Fibroblast of skin of back (primary cell): ENCODE measurements at places on chromosomes 3 and 15.
A peak's percentile ranks its signal among the peaks of the same experiment; 100 is the strongest.

- no peak for DNase-seq
Observed at GRCh38 chr3:122468896-122469533, 45.7 kb downstream of the KPNA1 start.

DNA sequence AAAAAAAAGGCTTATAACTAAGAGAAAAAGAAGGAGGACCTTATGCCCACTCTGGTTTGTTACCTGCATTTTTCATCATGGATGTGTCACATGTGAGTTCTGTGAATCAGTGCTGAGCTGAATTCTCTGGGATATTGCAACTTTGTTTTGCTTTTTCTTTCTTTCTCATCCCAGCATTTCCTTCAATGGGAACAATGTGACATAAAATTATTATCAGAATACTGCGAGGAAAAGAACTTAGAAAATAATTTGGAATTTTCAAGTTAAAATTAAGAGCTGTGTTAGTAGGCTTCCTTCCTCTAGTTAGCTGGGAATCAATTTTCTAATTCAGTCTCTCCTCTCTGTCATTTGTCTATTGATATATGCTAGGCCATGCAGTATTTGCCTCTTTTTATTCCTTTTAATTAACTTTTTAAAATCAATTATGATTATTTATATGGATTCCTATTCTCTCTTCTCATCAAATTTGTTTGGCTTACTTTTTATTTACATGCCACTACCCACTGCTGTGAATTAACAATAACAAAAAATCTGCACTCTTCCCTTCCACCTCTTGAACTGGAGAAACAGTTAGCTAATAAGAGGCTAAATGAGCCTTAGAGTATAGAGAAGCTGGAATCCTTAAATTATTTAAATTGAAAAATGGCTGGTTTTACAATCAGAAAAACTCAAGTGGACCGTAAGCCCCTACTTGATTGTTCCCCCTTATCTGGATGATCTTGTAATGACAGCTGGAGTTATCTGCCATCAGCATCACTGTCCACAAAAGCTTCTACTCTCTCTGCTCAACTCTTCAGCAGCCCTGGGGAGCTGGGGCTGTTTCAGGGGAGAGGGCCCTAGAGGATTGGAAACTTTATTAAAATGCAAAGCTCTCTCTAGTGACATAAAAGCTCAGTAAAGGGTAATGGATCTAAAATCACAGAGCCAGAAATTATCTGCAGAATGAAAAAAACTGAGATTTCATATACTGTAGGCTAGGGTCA lies 95.3 kb upstream of the SOX2 start:
- no peak for DNase-seq

DNA sequence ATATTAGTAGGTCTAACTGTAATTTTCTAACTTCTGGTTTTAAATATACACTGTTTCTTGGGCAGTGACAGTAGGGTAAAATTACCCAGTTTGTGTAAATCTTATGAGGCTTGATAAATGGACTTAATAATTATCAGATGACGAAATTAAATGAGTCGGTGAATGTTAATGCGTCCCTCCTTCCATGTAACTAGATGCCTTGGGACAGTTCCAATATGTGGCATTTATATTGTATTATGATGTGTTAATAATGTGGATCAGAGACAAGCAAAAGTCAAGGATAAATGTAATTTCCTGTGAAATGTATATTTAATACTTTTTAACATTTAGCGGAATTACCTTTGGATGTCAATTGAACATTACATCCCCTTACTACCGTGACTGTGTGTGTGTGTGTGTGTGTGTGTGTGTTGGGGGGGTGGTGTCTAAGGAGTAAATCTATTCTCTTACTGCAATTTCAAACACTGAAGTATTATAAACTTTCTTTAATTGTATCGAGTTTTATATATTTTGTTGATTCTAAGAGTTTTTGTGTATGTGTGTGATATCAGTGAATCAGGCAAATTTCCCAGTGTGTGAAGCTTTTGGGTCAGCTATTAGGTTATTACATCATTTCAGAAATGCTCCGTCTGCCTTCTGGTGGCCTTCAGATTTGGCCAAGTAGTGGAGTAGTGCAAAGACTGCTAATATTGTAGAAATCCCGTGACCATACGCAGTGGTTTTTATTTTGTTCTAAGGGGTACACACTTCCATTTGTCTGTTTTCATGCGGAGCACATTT lies 50.1 kb downstream of the CNTN4 start:
- DNase-seq = no peak

- peak; percentile 89 for DNase-seq
Observed at GRCh38 chr15:88623061-88623460, 1.9 kb downstream of the AEN start.

DNA sequence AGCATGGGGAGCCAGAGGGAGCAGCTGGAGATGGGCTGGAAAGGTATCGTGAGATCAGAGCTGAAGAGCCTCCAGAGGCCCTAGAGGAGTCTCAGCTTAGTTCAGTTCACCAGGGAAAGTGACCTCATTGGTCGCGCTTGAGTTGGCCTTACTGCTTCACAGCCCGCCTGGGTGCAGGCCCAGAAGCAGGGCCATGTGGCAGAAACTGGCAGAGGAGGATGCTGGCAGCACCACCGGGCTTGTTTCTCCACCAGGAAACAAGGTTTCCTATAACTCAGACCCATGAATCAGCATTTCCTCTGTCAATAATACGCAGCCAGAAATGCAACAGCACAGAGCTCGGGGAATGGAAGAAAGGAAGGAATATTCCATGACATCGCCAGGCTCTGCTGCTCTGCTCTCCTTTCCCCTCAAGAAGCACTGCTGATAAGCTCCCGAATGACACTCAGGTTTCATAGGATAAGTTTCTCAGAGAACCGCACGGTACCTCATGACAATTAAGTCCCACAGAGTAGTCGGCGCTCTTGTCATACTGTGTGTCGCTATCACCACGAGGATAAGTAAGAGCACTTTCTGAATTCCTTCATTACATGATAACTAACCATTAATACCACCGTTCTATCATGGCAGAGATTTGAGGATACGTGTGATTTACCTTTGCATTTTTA lies 147.1 kb upstream of the LPP start:
- DNase-seq = no peak

- DNase-seq = no peak
Observed at GRCh38 chr3:64566859-64567258, 120.9 kb downstream of the ADAMTS9 start.

DNA sequence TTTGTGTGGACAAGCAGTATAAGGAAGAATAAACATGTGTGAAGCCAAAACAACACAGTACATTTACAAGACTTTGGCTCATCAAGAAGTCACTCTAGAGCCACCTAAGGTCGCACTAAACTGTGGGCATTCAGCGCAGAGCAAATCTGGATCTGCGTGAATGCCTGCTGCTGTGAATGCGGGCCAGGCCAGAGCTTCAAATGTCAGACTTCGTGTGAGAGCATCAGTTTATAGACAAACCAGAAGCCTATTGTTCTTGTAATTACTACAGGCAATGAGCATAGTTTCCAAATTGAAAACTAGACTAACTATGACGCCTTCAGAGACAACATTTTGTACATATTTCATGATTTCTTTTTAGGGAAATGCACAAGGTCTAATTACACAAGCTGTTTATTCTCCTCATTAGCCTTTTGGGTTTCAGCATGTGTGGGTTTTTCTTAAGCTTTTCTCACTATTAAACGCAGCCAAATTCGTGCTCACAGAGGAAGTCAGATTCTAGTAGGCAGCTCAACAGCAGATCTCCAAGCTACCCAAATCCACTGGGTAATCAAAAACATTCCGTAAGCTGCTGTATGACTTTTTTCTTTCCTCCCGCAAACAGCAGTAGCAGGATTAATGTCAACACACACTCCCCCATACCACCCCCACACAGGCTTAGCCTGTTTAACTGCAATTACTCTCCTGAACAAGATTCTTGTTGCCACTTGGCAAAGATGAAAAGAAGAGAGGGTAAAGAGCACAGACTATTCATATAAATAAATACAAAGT lies 84.5 kb upstream of the SETMAR start:
- no peak for DNase-seq

GRCh38 chr3:112804021-112804420 lies 42.6 kb downstream of the CD200R1L start:
- DNase-seq = no peak

DNA sequence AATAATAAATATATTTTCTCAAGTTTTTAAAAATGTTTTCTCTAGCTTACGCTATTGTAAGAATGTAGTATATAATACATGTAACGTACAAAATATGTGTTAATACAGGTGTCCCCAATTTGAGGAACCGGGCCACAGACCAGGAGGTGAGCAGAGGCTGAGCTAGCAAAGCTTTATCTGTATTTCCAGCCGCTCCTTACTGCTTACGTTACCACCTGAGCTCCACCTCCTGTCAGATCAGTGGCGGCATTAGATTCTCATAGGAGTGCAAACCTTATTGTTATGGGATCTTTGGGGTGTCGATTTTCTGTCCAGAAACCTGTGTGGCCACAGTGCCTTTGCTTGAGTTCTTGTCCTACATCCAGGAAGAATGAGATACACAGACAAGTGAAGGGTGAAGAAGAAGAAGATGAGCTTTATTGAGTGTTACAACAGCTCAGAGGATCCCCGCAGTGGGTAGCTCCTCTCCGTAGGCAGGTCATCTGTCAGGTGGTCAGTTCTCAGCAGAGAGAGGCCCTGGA lies 9.9 kb upstream of the TRIM59 start:
- DNase-seq = no peak

GRCh38 chr3:22916933-22917332 lies 286.2 kb upstream of the UBE2E2 start:
- DNase-seq = no peak

DNA sequence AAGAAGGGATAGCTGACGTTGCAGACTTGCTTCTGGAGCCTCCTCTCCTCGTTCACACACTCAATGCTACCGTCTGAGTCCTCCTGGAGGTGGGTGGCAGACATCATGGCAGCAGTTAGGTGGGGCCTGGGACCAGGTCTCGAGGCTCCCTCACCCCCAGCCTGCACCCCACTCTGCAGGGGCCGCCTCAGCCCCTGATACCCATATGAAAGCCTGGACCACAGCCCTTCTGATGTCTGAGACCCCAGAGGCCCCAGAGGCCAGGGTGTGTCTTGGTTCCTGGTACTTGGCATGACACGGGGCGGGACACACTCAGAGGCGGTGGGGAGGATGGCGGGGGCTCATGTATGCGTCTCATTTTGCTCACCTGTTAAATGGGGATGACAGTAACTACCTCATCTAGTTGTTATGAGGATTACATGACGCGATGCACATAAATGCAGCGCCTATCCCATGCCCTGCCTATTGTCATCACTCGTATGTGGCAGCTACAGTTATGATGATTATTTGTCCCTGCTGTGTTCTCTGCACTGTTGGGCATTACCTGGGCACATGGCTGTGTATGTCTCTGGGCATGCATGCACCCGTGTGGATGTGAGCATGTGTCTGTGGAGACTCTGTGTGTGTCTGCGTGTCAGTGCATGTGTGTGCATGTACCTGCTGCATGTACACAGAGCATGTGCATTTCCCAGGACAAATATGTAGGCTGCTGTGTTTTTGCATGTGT lies 39.9 kb downstream of the FEM1B start:
- DNase-seq = no peak

- no peak for DNase-seq
Observed at GRCh38 chr3:19171794-19172193, 23.5 kb downstream of the KCNH8 start.

DNA sequence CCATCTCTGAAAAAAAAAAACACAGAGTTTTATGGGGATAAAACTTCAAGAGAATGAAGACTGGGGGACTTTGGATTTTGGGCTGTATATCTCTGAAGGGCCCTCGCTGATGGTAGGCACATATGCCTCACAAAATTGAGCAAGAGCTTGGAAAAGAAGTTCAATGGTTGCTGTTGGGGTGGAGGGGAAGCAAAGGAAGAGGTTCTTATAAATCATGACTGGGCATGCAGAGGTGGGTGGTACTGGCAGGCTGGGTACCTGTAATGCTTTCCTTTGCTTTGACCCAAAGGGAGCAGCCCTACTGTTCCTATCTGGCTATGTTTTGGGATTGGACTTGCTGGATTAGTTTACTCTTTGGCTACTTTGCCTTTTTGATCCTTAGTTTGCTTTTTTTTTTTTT lies 6.0 kb upstream of the RTP1 start:
- no peak for DNase-seq

DNA sequence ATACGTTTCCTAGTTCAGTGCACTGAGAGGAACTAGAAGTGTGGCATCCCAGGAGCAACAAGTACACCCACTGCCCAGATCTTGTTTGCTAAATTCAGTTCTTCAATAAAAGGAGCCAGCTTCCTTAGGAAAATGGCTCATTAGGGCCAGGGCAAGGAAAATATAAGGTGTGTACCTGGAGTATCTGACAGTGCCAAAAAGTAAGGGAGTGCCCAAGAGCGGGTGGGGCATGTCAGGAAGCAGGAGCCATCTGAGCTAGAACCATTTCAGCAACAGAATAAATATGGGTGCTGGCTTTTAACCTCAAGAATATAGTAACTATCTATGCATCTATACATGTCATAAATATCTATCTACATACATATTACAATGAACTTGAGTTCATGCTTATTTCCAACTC lies 44.1 kb downstream of the SLC41A3 start:
- DNase-seq = no peak

- DNase-seq = no peak
Observed at GRCh38 chr3:132499071-132499470, 81.8 kb downstream of the DNAJC13 start.

DNA sequence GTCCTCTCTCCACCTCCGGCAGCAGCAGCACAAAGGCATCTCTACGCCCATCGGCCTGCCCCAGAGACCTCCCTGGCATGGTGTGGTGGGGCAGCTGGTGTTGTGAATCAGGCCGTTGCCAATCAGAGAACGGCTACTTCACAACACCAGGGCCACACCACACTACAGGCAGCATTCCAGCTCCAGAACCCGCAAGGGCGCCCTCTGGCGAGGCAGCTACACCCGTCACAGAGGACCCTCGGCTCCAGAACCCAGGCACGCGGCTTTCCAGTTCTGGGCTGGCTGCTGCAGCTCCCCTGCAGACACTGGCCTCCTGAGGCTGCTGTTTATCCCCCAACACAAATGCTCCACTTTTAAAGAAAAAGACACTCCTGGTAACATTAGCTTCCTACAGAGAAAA lies 127.5 kb upstream of the TOPAZ1 start:
- peak; percentile 40 for DNase-seq

DNA sequence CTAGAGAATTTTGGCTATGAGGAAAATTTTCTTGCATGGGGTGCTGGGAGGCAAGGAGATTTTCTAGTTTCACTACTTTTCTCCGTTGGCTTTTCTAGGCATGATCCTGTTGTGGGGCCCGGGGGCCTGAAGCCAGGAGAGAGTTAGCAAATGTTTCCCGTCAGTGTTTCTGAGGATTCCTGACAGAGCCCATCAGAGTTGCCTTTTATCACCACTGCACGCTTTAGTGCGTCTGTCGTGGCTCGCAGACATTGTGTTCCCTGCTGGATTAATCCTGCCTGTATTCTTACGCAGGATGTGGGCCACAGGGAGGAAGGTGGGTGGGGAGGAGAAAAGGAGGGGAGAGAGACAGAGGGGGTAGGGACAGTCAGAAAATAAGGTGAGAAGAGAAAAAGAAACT lies 18.1 kb upstream of the BOC start:
- no peak for DNase-seq

DNA sequence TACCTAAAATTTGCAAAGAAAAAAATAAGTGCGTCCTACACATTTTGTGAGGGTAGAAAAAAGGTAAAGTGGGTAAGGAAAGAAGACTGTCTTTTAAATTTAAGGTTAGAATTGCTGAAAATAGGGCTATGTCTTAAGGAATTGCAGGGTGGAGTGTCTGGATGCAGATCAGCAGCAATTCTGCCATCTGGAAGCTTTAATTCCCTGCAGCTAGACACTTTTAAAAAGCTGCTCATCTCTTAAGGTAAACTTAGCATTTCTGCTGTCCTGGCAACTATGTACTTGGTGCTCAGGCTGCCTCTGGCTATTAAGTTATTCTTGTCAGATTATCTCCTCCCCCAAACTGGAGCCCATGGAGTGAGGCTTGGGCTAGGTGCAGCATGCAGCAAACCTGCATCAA lies 420.2 kb downstream of the SI start:
- no peak for DNase-seq

GRCh38 chr3:180409170-180409569 lies 192.8 kb upstream of the TTC14 start:
- peak; percentile 30 for DNase-seq
